ENCODE measurements at places on chromosomes 3 and 15. TPM values are rescaled to one million over a fixed set of nuclear protein-coding genes. Genes with fewer than 3 reads are reported as not detected.
A peak's percentile ranks its signal among the peaks of the same experiment; 100 is the strongest.

MFGE8 gene
- polyA plus RNA-seq, result 103 TPM

- no peak for DNase-seq
Observed at GRCh38 chr3:194586836-194587235, 46.4 kb downstream of the TMEM44 start.

DNA sequence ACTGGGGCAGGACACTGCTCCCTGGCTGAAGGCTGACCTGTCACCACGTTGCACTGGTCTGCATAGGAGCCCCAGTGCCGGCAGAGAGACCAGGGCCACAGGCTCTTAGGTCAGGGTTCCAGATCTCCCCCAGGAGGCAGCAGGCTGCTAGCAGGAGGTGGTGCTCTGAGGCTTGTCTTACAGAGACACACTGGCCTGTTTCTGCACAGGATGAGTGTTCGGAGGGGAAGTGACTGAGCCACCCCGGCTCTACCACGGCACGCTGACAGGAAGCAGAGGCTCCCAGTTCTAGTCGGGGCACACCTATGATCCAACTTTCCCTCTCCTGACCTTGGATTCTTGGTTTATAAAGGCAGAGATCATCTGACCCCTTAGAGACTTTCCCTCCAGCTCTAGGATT is 8.6 kb downstream of the FBXL22 start:
- no peak for DNase-seq

B3GNT5 gene
- polyA plus RNA-seq, result 22.3 TPM

GRCh38 chr3:58591517-58592510 is 14.6 kb upstream of the FAM107A start:
- DNase-seq, result no peak

LXN gene
- polyA plus RNA-seq, result 29.5 TPM

DNA sequence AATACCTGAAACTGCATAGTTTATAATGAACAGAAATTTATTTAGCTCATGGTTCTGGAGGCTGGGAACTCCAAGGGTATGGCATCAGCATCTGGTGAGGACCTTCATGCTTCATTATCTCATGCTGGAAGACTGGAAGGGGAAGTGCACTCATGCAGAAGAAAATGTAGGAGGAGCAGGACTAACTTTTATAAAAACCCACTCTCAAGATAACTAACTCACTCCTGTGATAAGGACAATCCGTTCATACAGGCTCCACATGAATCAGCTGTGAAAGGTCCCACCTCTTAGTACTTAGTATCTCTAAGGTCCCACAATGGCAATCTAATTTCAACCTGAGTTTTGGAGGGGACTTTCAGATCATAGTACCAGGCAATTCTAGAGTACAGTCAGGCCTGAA is 33.6 kb upstream of the APH1B start:
- DNase-seq, result no peak

- no peak for DNase-seq
Observed at GRCh38 chr15:42490291-42490670, 660 bp downstream of the ZNF106 start.

HTR3C gene
- not detected for polyA plus RNA-seq

GRCh38 chr3:29557186-29557585 is 276.3 kb downstream of the RBMS3 start:
- DNase-seq, result no peak

DNA sequence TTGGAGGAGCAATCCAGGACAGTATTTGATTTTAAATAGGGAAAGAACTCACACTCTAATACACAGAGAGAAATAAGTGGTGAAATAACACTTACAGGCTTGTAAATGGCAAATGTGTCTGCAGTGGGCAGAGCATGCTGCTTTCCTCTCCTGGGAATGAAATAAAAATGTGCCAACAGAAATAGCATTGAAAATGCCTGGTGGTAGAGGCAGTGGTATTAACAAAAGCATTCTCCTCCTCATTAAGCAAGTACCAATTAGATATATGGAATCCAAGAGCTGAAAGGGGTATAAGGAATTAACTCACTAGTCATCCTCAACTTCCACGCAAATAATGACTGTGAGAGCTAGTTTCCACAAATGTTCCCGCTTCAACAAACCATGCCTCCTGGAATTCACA is 364.1 kb upstream of the KCNMB2 start:
- DNase-seq, result no peak

- DNase-seq, result no peak
Observed at GRCh38 chr3:155179966-155180757, 100.0 kb downstream of the MME start.

GRCh38 chr3:107432013-107432515 is 54.8 kb downstream of the CCDC54 start:
- DNase-seq, result no peak

- DNase-seq, result peak; percentile 46
Observed at GRCh38 chr3:177196456-177197040, 734 bp downstream of the TBL1XR1 start.

BMF gene
- polyA plus RNA-seq, result 45.1 TPM

DNA sequence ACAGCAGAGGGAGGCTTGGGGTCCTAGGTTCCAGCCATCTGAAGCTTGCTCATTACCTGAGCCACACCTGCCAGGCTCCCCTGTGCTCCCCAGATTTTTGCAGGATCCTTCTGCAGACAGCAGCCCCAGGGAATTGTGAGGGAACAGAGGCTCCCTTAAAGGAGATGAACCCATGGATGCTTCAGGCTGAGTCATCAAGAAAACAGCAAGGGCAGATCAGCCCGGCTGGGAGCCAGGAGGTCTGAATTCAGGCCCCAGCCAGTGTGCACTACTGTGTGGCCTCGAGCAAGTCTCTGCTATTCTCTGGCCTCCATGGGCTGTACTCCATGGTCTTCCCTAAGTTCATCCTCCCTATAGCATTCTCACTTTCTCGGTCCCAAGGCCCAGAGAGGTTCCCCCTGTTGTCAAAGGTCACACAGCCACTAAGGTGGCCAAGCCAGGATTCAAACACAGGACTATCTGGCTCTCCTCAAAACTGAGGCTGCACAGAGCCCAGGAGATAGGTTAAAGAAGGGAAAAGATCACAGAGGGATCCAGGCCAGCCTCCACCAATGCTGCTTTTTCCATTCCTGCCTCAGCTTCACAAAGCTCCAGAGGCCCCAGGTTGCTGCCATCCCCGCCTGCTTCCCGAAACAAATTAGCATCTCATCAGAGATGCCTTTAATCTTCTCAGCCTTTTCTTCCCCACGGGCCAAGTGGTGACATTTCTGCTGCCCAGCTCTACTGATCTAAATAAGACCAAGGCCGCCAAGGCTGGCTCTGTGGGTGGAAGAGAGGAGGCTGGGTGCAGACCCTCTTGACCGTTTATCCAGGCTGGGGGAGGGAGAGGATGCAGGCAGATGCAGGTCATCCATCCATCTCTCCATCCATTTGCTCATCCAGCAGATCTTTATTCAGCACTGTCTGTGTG is 21.2 kb upstream of the GRIP2 start:
- no peak for DNase-seq

SEMA3B gene
- polyA plus RNA-seq, result 95.4 TPM

GRCh38 chr3:120448756-120449155 is 2.0 kb downstream of the FSTL1 start:
- no peak for DNase-seq

TRIM71 gene
- polyA plus RNA-seq, result 8.5 TPM

ST3GAL6 gene
- 76.5 TPM for polyA plus RNA-seq

GRCh38 chr3:72916250-72916649 is 28.4 kb downstream of the GXYLT2 start:
- no peak for DNase-seq

DNA sequence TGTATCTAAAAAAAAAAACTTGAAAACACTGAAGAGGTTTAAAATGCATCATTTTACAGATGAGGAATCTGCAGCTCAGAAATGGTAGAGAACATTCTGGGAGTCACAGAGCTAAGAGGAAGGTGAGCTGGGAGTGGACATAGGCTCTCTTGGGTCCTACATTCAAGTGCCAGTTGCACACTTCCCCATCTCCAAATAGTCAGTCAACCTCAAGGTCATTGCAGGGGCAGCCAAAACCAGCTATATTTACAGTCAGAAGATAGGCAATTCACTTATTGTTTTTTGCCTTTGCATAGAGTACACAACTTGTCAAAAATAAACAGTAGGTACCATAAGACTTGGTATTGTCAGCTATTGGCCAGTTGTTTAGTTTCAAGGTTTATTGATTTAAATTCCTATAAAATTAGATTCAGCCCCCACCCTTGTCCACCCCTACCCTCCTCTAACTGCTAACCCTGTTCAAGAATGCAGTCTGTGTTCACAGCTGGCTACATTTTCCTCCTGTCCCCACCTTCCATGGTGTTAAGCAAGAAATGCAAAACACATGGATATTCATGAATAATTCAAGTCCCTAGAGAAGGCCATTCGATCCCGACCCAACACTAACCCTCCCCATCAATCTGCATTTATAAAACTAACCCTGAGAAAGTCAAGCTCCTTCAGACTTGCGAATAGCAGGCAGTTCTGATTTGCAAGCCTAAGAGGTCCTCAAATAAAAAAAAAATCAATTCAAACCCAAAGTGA is 567.0 kb upstream of the MCTP2 start:
- no peak for DNase-seq

PLA2G4D gene
- polyA plus RNA-seq, result 0.08 TPM

DNA sequence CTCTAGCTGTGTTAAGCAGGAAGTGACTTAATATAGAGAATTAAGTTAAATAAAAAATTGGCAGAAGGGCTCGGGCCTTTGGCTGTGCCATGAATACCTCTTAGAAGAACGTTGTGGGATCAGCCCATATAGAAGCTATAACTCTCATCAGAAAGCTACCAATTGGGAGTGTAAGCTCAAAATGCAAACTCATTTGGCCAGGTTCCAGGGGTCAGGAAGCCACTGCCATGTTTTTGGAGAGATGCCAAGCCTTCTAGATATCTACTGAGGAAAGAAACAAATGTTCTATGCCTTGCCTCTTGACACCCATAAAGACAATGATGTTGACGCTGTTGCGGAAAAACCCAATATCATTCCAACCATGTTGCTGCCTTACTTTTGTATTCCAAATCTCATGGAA is 475.2 kb upstream of the TGFBR2 start:
- no peak for DNase-seq

CHRNA3 gene
- 0.90 TPM for polyA plus RNA-seq

DNA sequence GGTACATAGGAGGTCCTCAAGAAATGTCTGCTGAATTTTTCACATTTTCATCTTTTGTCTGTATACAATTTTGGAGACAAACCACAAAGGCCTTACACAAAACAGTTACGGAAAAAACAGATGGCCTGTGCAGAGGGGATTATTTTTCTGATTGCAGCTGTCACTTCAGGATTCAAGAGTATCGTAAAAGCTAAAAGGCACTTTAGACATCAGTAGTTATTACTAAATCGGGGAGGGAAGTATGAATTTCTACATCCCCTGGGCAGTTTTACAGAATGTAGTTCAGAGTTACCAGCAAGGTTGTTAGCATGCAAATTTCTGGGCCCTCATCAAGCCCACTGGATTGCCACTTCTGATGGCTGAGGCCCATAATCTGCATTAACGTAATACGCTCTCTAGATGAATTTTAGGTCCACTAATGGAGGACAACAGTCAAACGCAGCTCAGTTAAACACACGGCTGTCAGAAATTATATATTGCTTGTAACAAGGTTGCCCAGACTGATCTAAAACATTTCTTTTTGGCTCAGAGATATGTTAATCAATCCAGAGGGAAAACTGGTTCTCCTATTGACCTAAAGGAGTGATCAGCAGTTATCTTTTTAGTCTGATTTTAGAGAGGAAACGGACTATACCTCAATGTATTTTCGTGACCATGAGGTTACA is 1.1 kb downstream of the RIOX2 start:
- DNase-seq, result no peak

DNA sequence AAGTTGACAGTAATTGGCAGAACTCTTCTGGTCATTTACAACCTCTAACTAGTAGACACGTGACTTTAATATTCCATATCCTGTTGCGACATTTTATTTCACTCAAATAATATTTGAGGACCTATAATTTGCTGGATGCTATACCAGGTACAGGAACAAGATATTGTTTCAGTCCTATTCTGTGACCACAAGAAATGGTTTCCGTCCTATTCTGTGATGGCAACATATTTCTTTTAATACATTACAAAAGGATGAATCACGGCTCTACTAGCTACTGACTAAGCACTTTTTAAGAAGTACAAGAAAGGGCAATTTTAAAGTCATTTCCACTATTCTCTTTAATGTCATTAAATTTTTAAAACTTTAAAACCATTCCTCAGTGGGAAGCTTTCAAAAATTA is 400.2 kb downstream of the CNTN3 start:
- DNase-seq, result no peak

TMF1 gene
- 40.3 TPM for polyA plus RNA-seq

DNA sequence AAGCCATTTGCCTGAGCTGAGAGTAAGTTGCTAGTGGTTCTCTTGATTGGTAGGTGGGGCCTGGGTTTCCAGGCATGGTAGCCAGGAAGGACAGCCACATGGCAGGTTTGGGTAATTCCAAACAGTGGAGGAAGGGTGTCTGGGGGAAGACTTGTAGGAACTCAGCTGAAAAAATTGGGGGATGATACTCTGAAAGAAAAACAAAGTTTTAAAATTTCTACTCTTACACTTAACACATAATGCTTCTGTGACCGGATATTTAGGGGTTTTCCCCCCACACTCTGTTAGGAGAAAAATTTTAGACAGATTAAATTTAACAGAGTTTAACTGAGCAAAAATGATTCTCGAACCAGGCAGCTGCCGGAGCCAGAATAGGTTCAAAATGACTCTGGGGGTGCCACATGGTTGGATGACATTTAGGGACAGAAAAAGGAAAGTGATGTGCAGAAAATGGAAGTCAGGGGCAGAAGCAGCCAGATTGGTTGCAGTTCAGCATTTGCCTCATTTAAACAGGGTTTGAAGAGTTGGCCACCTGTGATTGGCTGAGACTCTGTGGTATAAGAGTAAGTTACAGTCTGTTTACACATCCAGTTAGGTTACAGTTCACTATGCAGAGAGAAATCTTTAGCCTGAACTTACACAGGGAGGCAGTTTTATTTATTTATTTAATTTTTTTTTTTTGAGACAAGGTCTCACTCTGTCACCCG is 8.1 kb downstream of the B2M start:
- DNase-seq, result no peak

C2CD4A gene
- 0.29 TPM for polyA plus RNA-seq

REC114 gene
- 0.30 TPM for polyA plus RNA-seq

FEZF2 gene
- not detected for polyA plus RNA-seq

CACNA2D3 gene
- polyA plus RNA-seq, result 1.9 TPM

DNA sequence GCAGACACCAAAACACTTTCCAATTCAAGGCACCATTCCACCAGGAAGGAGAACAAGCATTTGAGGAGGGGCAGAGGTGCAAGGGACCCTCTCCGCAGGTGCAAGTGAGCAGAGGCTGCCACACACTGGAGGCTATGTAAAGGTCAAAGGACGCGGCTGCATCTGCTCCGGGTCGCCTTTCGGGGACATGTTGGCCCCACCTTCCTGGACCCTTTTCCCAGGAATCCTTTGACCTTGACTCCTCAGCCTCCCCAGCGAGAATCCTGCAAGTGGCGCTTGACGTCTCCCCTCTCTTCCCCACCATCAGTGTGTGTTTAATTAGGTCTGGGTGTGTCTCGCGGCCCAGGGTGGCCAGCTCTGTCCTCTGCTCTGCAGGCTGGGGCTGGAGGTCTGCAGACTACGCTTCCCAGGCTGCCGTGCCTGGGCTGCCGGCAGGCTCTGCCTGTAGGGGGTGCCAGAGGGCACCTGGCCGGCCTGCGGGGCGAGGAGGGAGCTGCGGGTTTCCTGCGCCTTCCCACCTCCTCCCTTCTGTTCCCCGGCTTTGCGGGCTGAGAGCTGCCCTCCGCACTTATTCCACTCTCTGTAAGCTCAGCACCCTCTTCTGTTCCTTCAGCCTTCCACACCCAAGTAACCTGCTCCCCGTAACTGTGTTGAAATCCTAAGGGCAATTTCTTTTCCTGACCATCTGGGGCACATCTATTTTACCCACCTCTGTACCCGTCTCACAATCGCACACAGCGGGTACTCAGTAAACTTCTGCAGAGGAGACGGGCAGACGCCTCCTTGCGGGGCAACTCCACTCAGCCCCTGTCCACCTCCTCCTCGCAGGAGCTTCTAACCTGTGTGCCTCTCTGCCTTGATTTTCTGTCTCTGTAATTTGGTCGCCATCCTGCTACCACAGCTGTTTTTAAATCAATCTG is 129.8 kb downstream of the NSMCE3 start:
- no peak for DNase-seq
